RPMI7951 (cell line): ENCODE measurements at places on chromosomes 16 and 17.

- no peak for DNase-seq
Observed at GRCh38 chr17:1951920-1952319, 73.2 kb downstream of the RTN4RL1 start.

GRCh38 chr16:24988129-24988518, 27.0 kb downstream of the ARHGAP17 start:
- no peak for DNase-seq

GRCh38 chr16:9039210-9039609, 52.2 kb upstream of the HAPSTR1 start:
- DNase-seq, result peak; percentile 27

DNA sequence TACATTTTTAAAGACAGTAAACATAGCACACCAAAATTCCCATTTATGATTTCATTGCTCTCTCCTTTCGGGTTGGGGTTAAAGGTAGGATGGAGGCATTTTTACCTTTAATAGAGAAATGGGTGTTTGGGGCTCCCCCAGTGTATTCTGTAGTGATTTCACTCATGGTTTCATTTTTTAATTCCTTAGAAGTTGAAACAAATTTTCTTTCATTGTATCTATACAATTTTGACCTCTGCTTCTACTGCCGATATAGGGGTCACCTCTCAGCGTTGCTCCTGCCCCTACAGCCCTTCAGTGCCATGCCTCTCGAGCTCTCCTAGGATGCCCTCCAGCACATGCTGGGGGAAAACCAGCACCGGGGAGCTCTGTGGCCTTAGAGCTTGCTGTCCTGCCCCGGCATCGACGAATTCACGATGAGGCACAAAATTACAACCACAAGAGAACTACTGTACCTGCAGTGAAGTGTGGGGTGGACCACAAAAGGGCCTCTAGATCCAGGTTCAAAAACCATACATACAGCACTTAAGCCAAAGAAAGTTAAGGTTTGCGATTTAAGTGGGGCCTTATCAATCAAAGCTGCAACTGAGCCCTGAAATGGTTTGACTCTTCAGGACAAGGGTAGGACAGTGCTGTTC, 39.3 kb downstream of the LITAFD start:
- DNase-seq, result no peak

DNA sequence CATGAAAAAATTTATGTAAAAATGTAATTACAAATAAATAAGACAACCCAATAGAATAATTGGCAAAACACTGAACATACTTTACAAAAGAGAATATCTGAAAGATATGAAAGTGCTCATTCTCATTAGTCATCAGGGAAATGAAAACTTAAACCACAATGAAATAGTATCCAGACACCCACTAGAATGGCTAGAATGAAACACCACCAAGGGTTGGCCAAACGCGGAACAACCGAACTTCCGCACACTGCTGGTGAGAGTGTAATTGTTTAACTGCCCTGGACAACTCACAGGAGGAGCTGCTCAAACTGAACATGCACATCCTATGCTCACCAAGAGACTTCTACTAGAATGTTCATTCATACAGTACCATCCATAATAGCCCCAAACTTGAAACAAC, 5.8 kb upstream of the ZDHHC7 start:
- DNase-seq, result peak; percentile 42

GRCh38 chr17:79793924-79794304, 3.0 kb downstream of the CBX8 start:
- no peak for DNase-seq

- no peak for DNase-seq
Observed at GRCh38 chr17:37859451-37859850, 64.8 kb upstream of the TBC1D3K start.

GRCh38 chr16:11169641-11170040, 86.4 kb downstream of the SOCS1 start:
- DNase-seq, result no peak

GRCh38 chr17:10614536-10615155, 42.5 kb downstream of the MYH3 start:
- peak; percentile 36 for DNase-seq

- DNase-seq, result no peak
Observed at GRCh38 chr17:78893684-78894083, 9.3 kb downstream of the CEP295NL start.

DNA sequence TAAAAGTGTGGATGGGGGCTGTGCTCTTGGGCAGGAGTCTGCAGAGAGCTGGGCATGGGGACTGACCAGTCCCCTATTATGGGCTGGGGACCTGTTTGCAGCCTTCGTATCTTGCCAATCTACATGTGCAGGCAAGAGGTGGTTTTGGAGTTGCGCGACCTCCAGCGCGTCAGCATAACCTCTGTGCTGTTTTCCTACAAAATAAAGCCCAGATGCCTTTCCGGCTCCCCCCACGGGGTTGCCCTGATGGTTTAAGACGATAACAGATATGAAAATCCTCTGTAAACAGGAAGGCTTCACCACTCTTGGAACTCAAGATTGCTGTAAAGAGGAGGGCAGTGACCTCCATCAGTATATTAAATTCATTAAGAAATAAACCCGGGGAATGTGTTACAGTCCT, 16.5 kb upstream of the SPPL2C start:
- DNase-seq, result no peak

DNA sequence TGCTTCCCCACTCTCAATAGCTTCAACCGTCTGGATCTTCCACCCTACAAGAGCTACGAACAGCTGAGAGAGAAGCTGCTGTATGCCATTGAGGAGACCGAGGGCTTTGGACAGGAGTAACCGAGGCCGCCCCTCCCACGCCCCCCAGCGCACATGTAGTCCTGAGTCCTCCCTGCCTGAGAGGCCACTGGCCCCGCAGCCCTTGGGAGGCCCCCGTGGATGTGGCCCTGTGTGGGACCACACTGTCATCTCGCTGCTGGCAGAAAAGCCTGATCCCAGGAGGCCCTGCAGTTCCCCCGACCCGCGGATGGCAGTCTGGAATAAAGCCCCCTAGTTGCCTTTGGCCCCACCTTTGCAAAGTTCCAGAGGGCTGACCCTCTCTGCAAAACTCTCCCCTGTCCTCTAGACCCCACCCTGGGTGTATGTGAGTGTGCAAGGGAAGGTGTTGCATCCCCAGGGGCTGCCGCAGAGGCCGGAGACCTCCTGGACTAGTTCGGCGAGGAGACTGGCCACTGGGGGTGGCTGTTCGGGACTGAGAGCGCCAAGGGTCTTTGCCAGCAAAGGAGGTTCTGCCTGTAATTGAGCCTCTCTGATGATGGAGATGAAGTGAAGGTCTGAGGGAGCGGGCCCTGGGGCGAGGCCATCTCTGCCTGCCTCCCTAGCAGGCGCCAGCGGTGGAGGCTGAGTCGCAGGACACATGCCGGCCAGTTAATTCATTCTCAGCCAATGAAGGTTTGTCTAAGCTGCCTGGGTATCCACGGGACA, 11.1 kb upstream of the CLEC18A start:
- no peak for DNase-seq

- DNase-seq, result no peak
Observed at GRCh38 chr17:62821189-62822079, 13.3 kb upstream of the MARCHF10 start.

GRCh38 chr17:10219193-10219592, 20.8 kb upstream of the GAS7 start:
- no peak for DNase-seq

DNA sequence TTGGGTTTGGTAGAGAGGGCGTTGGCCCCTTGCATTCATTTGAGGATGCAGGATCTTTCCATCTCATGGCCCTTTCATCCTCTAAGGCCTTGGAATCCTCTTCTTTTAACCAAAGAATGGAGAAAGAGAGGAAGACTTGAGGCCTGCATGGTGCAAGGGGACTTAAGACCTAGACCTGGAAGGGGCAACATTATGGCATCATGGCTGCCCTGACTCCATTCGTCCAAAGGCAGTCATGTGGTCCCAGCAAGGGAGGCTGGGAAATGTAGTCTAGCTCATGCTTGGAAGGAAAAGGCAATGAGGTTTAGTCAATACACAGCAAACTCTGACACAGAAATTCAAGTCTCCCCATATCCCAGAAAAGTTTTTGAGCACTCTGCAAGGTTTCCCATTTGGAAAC, 30.7 kb upstream of the CDRT4 start:
- DNase-seq, result no peak

- no peak for DNase-seq
Observed at GRCh38 chr17:44187131-44187899, 543 bp downstream of the TMUB2 start.

DNA sequence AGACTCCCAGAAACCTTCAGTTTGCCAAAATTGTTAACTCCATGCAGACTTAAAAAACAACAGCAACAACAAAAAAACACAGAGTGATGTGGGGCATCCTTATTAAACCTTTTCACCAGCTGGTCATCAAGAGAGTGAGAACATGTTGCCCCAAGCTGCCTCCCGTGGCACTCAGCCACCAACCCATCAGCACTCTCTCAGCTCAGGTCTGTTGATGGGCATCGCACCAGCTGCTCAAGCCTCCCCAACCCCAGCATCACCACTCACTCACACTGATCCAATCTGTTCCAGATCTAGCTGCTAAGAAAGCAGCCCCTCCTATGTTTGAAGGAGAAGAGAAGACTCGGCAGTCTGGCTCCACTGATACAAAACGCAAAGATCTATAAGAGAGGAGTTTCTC, 46.8 kb downstream of the SLC39A11 start:
- DNase-seq, result no peak

GRCh38 chr17:66406701-66407644, 104.6 kb downstream of the PRKCA start:
- DNase-seq, result no peak

GRCh38 chr17:50451943-50452629, 16.6 kb downstream of the CHAD start:
- DNase-seq, result no peak

DNA sequence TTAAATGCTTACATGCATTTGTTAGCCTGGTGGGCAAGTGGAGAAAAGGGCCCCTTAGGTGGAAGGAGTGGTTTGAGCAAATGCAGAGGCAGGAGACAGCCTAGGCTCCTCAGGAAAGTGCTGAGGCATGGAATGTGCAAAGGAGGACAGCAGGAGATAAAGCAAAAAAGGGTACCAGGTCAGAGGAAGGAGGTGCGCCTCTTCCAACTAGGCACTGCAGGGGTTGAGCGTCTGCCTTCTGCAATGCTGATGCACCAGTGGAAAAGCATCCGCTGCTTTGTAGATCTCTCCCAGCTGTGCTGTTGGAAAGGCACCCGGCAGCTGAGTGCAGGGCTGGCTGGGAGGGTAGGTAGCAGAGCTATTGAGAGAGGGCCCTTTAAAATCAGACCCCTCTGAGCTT, 287.0 kb upstream of the XYLT1 start:
- no peak for DNase-seq

- DNase-seq, result no peak
Observed at GRCh38 chr16:62831235-62831850, 795.1 kb upstream of the CDH8 start.

DNA sequence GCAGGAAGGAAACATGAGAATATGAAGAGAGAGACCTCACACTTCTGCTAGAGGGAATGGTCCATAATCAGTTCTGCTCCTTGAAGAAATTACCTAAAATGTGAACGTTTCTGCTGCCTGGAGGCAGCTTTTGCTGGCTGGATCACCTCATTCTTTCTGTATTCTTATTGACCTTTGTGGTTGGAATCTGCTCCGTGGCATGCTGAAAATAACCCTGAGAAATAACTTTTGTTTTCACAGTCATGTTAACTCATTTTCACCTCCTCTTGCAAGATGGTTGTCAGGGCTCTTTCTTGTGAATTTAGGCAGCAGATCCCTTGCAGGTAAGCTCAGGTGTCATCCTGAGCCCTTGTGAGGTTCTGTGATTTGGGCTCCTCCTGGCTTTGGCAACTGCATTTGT, 70.2 kb downstream of the IRF8 start:
- DNase-seq, result peak; percentile 32

DNA sequence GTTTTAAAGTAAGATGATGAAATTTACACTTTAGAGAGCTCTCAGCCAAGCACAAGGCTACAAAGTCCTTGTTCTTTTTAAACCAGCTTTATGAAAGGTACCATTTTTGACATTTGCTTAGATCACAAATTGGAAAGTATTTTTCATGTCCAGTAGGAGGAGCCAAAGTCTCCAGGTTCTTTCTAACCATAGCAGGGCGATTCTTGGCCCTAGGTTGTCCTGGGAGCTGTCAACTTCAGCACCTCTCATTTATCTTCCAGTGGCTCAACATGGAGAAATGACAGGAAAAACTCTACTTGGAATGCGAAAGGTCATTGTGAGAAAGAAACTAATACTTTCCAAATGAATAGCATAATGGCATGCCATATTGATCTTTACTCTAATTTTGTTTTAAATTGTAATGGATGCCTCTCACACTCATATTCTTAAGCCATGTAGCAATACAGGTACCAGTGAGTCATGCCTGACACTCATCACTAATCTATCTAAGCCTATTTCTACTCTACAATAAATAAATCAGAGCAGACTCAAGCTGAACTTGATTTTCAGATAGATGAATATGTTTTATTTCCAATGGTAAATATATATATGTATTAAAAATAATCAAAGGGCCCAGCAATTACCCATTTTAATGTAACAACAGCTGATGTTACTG, 919.1 kb upstream of the EEF2KMT start:
- DNase-seq, result peak; percentile 59

GRCh38 chr16:53892155-53892554, 188.2 kb downstream of the FTO start:
- DNase-seq, result peak; percentile 70

GRCh38 chr17:77697480-77698400, 260.8 kb upstream of the TNRC6C start:
- DNase-seq, result no peak

DNA sequence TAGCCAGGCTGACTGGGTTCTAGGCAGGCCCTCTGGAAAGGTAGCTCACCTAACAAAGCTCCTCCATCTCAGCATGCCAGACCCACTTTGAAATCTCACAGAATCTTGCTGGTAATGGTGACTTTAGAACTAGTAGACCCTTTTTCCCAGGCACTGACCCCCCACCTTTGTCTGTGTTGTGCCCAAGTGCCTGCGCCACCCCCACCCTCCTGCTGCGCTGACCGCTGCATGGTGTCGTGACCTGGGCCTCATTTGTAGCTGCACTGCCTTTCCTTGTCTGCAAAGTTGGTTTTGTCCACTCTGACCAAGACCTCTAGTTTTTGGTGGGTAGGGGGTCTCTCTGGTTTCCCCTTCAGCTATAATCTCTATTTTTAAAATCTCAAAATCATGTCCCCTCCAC, 6.8 kb downstream of the ATXN1L start:
- no peak for DNase-seq

DNA sequence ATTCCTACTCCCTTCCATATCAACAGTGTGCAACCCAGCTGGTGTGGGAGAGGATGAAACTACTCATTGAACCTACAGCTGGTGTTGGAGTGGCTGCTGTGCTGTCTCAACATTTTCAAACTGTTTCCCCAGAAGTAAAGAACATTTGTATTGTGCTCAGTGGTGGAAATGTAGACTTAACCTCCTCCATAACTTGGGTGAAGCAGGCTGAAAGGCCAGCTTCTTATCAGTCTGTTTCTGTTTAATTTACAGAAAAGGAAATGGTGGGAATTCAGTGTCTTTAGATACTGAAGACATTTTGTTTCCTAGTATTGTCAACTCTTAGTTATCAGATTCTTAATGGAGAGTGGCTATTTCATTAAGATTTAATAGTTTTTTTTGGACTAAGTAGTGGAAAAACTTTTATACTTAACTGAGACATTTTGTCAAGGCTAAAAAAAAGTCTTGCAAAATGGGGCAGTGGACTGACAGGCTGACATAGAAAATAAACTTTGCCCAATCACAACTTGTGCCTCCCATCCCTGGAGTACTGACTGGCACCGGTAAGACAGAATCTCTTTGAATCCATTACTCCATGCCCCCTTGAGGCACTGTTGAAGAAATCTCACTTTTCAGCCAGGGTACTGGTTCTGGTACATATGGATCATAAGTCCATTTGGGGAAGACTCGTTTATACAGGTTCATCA, 12.5 kb downstream of the TSR1 start:
- DNase-seq, result no peak
